ENCODE measurements at places on chromosomes 2 and 18.

GRCh38 chr2:32118055-32118454, 47.6 kb upstream of the SLC30A6 start:
- DNase-seq: no peak

GRCh38 chr2:203835892-203836800, 31.4 kb upstream of the CTLA4 start:
- DNase-seq: no peak

- DNase-seq: peak; percentile 60
Measured at GRCh38 chr2:26178746-26179436, 6.0 kb downstream of the GAREM2 start.

DNA sequence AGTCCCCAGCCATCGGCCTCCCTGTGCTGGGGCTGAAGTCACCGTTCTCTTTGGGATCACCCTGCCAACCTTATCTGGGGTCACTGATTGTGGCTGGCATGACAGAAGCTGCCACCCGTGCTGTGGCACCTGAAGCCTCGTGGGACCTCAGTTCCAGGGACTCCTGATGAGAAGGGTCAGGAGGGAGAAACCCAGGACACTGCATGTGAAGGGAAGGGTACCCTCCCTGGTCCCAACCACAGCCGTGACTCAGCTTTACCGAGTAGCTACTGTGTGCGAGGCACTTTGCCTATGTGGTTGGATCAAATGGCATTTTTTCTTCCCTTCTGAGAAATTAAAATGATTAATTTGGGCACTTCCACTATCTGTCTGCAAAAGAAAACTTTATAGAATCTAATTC, 64.4 kb downstream of the SP110 start:
- no peak for DNase-seq

GRCh38 chr2:64637000-64637635, 16.6 kb downstream of the SERTAD2 start:
- DNase-seq: no peak

DNA sequence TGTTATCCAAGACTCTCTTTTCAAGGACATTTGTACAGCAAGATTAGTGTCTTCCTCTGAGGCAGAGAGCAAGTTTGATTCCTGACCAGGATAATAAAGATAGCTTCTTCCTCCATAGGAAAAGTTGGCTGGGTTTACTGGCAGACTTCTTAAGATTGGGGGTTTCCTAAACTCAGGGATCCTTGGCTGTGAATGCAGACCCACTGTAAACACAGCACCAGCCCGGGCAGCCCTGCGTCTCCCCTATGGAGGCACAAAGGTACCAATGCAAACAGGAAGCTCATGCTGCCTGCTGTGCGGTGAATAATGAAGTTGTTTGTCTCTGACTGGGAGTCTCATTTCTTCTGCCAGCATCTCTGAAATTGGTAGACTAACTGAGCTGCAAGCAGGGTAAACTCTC, 96.2 kb upstream of the ARHGAP28 start:
- peak; percentile 79 for DNase-seq

GRCh38 chr2:28516950-28517349, 21.1 kb downstream of the PLB1 start:
- DNase-seq: no peak

DNA sequence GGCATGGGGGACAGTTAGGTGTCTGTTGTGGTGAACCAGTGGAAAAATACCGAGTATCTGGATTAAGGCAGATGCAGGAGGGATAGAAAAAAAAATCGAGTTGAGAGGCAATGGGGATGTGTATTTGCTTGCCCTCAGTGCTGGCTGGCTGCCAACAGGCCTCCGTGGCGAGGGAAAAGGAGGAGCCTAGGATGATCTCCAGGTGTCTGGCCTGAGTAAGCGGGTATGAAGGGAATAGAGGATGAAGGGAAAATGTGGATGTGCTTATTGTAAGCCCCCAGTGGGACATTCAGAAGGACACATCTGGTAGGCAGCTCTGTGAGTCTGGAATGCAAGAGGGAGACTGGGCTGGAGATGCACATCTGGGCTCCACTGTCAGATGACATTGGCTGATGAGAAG, 22.8 kb downstream of the KCNS3 start:
- no peak for DNase-seq

GRCh38 chr2:8872821-8873432, 35.5 kb upstream of the KIDINS220 start:
- DNase-seq: peak; percentile 40

DNA sequence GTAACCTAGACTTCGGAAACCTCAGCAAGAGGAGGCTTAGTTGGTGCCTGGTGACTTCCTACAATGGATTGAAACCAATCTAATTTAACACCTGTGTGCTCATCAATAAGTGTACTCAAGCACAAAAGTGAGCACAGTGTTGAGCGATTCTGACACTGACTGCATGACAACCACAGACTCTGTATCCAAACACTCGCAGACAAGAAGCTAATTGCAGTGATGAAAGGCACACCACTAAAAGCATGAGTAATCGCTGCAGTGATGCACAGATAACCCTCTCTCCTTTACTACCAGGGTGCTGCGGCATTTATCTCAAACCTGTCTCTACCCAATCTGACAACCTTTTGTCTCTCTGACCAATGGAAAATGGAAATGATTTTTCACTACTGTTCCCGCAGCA, 168.1 kb downstream of the AFF3 start:
- no peak for DNase-seq

GRCh38 chr18:9380101-9380500, 45.5 kb downstream of the TWSG1 start:
- no peak for DNase-seq

DNA sequence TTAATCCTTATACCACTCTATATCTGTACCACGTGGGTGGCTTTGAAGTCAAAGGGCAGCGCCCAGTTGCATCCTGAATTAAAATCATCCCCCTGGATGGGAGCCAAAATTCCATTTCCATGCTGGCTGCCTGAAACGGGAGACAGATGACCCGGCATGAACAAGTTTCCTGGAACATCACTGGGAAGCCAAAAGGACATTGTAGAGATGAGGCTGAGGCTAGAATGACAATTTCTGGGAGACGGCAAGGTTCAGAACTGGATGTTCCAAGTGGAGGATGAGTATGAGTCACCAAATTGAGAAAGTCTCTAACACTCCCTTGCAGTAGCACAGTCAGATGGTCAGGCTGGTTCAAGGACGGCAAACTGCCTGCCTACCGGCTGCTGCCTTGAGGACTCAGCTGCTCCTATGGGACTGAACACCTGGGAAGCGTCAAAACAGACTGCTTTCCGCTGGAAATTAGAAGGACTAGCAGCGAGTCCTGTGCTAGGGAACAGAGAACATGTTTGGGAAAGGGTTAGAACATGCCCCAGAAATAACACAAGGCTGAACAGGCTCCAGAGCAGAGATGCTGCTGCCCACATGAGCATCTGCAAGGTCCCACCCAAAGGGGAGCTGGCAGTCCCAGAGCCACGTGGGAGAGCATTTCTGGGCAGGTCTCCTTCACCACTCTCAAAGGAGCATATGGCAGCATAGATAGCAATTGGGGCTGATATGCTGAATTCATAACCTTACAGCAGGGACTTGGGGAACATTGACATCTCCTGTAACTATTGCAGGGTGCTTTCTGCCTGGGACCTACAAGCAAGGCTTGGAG, 32.0 kb downstream of the YPEL5 start:
- no peak for DNase-seq

DNA sequence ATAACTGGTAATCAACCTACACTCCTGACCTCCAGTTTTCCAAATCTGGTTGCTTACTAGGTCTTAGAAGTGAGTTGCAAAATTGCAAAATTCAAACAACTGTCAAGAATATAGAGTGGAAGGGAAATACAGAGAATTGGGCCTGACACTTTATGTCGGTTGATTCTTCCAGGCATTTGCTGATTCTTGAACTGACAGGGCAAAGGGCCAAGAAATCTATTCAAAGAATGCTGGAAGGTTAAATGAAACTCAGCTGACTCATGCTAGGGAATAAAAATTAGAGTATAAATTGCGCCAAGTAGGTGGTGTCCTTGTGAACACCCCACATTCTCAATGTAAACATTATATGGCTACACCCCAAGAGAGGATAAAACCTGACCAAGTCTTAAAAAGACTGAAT, 21.5 kb upstream of the ZSCAN30 start:
- no peak for DNase-seq

DNA sequence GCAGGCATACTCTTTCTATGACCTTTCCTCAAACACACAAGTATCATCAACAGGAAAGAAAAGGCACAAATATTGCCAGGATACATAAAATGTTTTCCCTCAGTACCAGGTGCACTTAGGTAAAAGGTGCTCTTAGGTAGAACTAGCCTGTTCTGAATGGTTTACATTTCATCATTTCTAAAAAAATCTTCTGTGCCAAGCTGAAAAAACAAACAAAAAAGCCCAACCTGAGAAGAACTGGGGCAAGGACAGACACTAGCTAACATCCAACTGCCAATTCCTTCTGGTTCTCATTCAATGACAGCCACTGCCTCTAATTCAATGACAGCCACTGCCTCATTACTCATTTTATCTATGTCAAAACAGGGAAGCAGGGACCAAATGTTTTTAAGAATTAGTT, 68.5 kb downstream of the SPIRE1 start:
- no peak for DNase-seq

DNA sequence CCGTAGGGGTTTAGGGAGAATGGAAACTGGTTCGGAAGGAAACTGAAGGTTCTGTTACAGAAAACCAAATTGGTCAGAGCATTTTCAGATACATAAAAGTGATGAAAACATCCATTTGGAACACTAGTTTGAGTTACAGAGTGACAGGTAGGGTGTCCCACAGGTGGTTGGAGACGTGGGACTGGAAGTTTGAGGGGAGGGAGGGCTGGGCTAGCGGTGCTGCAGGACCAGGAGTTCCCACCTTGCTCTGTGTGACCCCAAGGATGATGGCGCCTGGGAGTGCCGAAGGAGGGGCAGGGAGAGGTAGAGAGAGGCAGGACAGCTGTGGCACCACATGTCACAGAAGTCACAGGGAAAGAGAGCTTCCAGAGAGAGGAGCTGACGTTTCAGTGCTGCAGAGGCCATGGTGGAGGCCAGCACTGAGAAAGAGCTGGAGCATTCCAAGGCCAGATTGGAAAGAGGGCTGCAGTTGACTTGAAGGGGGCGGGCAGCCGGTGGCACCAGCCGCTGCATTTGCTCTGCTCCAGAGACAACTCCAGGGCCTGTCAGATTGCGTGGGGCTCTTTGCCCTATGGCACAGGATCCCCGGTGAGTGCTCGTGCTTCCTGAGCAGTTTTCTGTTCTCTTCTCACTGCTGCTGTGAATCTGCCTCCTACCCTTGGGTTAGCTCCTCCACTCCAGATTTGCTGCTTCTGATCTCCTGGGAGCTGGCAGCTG, 56.2 kb upstream of the FOSL2 start:
- no peak for DNase-seq

DNA sequence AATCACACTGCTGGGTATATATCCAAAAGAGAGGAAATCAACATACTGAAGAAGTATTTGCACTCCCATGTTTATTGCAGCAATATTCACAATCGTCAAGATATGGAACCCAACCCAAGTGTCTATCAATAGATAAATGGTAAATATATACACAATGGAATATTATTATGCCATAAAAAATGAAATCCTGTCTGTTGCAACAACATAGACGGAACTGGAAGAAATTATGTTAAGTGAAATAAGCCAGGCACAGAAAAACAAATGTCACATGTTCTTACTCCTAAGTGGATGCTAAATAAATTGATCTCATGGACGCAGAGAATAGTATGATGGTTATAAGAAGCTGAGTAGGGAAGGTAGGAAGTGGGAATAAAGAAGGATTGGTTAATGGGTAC, 65.7 kb downstream of the NCKAP1 start:
- DNase-seq: no peak

- DNase-seq: no peak
Measured at GRCh38 chr2:29213888-29214291, 98.7 kb downstream of the CLIP4 start.

GRCh38 chr2:153387203-153387602, 91.4 kb downstream of the RPRM start:
- no peak for DNase-seq

DNA sequence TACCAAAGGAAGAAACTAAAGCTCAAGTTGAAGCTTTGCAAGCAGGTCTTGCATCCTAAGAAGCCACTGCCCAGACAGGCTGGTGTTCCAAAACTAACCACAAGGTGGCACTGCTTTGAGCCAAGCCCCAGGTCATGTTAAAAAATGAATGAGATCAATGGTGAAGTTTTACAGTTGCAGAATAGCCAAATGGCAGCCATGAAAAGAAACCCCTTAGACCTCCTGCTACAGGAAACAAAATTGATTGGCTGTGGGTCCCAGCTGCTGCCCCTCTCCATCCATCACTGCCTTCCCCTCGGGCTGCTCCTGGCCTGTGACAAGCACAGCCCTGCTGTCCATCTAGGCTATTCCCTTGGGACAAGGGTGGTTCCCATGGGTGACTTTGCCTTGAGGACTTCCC, 20.7 kb upstream of the MREG start:
- peak; percentile 82 for DNase-seq

GRCh38 chr18:45173799-45174519, 441.3 kb upstream of the SLC14A2 start:
- no peak for DNase-seq

- no peak for DNase-seq
Measured at GRCh38 chr18:7369006-7369405, 138.1 kb downstream of the LRRC30 start.

DNA sequence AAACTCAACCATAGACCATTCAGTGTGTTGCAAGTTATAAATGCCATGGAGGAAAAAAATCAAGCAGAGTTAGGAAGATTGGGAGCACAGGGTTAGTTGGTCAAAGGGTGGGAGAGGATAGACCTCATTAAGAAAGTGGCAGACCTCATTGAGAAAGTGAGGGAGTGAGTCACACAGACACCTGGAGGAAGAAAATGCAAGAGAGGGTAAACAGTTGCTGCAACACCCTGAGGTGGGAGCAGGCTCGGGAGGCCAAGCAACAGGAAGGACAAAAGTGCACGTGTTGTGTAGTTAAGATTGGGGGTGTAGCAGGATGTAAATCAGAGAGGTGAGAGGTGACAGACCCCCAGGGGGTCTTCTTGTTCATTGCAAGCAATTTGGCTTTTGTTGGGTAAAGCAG, 6.4 kb downstream of the IL1RL1 start:
- DNase-seq: no peak

DNA sequence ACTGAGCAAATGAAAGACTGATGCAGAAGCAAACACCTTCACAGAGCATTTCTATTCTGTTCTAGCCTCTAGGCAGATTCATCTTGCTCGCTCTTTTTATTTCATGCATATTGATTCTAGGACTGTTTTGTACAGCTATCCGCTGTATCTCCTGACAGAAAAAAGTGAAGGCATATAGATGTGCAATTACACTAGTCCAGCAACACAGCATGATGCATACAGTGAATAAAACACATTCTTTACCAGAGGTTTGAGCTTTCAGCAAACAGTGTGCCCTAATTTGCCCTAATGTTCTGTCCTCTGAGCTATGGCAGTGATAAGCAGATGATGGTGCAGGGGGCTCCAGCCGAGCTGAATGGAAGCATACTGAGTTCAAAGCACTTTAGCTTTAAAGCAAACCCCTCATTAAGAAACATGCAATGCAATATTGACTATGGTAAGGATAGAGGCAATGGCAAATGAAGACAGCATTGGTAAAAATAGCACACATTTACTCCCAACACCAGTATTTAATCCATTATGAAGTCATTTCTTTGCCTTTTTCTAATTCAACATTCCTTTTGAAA, 141.2 kb upstream of the RGPD4 start:
- no peak for DNase-seq

Data from iPS-NIHi11 (cell line).